ENCODE measurements at places on chromosomes 5 and 9.

DNA sequence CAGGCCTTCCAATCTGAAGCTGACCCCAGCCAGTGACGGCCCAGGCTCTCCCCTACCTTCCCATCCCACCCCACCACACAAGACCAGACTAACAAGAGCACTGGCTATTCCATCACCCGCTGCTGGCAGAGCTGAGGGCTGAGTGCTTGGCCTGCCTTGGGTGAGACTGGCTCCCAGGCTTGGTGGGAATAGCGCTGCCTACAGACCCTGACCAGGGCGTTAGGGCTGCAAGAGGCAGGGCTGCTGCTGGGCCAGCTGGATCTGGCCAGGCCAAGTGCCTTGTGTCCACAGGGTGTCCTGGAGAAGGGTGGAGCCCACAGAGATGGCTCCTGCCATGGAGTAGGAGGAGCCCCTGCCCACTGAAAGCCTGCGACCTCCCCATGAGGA is 31.6 kb upstream of the ANGPTL2 start:
- DNase-seq, result no peak

GRCh38 chr5:149999359-149999758 is 1.1 kb downstream of the TIGD6 start:
- no peak for DNase-seq

GRCh38 chr5:10527281-10527950 is 36.5 kb upstream of the ANKRD33B start:
- DNase-seq, result no peak

GRCh38 chr9:125785248-125785751 is 38.1 kb downstream of the PBX3 start:
- DNase-seq, result no peak

DNA sequence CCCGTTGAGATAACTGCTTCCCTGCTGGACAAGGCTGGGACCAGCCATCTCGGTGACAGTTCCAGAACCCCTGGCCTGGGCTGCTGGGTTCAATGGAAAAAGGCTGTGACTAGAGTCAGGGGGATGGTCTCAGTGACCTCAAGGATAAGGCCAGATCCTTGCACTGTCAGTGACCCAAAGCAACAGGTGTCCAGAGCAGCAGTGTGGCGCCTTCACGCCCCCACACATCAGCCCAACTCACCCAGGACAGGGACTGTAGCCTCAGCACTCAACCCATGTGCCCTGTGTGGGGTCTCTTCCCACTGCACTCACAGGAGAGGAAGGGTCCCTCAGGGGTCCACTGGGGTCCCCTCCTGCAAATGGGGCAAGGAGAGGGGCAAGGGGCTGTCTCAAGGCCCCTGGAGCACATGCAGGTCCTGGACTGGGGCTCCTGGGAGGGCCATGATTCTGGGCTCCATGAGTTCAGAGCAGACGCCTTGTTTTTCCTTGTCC is 698 bp upstream of the LCN2 start:
- no peak for DNase-seq

- no peak for DNase-seq
These were observed 71.9 kb downstream of the FOXD1 start for GRCh38 chr5:73376618-73377170.

- DNase-seq, result no peak
These were observed 193.6 kb downstream of the ZSWIM6 start for GRCh38 chr5:61525512-61526206.

DNA sequence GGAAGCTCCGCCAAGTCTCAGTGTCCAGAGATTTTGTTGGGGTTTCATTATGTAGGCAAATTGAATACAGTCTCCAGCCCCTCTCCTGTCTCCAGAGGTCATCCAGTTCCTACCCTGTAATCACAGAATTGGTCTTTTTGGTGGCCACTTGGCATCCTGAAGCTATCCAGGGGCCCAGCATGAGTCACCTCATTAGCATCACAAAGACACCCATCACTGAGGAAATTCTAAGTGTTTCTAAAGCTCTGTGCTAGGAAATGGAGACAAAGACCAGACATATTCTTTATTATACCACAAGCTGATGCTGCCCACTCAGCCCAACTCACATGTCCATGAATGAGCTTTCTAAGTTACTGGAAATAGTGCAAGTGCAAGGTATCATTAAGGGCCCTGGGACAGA is 229.9 kb downstream of the DOCK8 start:
- no peak for DNase-seq

DNA sequence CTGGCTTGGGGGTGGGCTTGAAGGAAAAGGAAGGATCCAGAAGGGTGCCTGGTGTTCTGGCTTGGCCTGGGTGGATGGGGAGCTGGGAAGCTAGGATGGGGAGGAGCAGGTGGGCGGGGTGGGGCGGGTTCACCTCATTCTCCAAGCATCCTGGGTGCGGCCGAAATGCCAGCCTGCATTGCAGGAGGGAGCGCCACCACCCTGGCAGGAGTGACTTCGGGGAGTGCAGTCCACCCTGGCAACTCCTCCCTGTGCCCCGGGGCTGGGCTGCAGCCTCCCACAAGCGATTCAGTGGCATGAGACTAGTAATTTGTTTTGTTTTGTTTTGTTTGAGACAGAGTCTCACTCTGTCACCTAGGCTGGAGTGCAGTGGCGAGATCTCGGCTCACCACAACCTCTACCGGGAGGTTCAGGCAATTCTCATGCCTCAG is 5.5 kb downstream of the TTC16 start:
- no peak for DNase-seq

Data from stimulated activated CD8-positive, alpha-beta memory T cell treated with anti-CD3 and anti-CD28 coated beads, Interleukin-4, amount 100 ng/mL, for 1 hour (primary cell).